ENCODE measurements at places on chromosomes 12 and 14.
A peak's percentile ranks its signal among the peaks of the same experiment; 100 is the strongest.

- peak; percentile 35 for DNase-seq
Observed at GRCh38 chr12:56193025-56193578, 3.8 kb upstream of the SMARCC2 start.

DNA sequence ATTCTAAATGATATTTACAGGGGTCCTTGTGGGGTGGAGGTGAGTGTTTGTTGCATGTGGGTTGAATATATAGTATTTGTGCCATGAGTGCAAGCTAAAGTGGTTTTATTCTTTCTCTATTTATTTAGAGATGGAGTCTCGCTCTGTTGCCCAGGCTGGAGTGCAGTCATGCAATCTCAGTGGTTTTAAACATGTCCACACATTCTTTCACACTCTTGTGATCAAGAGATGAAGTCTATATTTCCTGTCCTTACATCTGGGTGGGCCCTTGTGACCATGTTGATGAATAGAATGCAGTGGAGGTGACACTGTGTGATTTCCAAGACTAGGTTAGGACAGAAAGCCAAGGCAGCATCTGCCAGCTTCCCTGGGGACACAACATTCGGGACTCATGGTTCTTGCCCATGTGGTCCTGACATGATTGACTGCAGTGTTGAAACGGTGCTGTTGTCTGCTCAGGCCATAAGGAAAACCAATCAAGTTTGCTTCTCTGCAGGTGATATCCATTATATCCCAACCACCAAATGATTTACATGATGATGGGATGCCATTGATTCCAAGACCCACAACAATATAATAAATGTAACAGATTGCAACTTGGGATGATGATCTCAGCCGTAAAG, 172.6 kb downstream of the SUDS3 start:
- DNase-seq = peak; percentile 13

GRCh38 chr12:52359621-52360061, 7.6 kb downstream of the KRT85 start:
- DNase-seq = no peak

DNA sequence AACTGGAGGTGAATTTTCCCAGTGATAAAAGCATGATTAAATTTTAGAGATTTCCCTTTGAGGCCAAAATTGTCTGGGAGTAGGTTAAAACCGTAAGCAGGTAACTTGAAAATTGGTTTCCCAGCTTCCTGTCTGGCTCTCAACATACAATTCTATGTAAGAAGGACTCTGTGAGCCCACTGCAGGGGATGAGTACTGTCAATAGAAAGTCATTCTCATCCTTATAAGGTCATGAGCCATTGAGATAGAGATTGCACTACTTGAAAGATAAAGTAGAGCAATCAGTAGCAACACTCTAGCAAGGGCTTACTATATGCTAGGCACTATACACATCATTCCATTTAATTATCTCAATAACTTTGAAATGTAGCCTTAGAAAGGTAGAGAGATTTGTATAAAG, 225.6 kb upstream of the HMGA2 start:
- no peak for DNase-seq

DNA sequence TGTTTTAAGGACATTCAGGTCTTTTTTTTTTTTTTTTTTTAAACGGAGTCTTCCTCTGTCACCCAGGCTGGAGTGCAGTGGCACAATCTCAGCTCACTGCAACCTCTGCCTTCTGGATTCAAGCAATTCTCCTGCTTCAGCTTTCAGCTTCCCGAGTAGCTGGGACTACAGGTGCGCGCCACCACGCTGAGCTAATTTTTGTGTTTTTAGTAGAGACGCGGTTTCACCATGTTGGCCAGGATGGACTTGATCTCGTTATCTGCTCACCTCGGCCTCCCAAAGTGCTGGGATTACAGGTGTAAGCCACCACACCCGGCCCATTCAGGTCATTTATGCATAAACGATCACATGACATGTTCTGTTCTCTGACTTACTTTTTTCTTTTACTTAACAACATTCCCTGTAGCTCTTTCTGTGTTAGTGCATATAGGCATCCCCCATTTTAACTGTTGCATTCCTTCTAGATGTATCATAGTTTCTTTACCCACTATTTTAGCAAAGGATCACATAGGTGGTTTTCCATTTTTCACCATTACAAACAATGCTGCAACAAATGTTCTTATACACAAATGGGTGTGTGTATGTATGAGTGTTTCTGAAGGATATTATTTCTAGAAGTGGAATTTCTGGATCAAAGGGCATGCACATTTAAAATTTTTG, 74.2 kb downstream of the ARF6 start:
- no peak for DNase-seq

DNA sequence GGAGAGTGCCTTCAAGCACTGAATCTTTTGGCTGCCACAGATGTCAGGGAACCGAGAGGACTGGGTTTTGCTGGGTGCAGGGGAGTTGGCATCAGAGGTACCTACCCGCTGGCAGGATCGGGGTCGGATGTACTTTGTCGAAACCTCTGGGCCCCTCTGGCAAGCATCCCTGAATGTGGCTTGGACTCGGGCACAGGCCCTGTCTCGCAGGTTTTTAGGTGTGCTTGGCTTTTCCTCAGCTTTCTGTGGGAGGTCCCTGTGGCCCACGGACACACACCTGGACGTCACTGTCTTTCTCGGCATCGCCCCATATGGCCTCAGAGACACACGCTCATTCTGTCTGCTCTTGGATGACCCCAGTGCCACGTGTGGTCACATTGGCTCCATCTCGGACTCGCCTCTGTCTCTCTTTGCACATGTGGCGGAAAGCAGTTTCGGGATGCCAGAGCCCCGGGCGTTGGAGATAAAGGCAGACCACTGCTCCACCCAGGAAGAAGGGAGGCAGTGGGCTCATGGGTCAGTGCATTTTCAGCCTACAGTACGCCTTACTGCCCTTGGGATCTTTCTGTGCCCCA, 769.6 kb upstream of the ALG10B start:
- no peak for DNase-seq

Data from epithelial cell of proximal tubule (primary cell).